ENCODE measurements at places on chromosomes 2 and 18.
A peak's percentile ranks its signal among the peaks of the same experiment; 100 is the strongest.

DNA sequence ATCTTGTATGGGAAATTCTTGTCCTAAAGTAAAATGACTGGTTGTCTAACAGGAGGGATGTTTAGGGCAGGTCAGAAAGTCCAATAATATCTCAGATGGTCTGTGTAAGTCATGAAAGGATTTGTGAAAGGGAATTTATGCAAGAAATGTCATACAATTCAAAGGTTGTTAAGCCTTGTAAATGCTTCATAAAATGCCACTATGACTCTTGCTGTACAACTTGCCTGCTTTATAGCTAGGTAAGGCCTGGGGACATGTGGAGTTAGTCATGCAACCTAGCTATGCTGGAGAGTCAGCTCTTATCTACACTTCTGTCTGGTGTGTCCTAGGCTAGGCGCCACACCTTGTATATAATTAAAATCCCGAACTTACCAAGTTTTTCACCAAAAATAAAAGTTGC lies 36.9 kb upstream of the VWA3B start:
- DNase-seq, result no peak

- DNase-seq, result no peak
Observed at GRCh38 chr2:7011356-7012083, 94.3 kb downstream of the RNF144A start.

- no peak for DNase-seq
Observed at GRCh38 chr18:8625461-8626092, 16.3 kb downstream of the RAB12 start.

DNA sequence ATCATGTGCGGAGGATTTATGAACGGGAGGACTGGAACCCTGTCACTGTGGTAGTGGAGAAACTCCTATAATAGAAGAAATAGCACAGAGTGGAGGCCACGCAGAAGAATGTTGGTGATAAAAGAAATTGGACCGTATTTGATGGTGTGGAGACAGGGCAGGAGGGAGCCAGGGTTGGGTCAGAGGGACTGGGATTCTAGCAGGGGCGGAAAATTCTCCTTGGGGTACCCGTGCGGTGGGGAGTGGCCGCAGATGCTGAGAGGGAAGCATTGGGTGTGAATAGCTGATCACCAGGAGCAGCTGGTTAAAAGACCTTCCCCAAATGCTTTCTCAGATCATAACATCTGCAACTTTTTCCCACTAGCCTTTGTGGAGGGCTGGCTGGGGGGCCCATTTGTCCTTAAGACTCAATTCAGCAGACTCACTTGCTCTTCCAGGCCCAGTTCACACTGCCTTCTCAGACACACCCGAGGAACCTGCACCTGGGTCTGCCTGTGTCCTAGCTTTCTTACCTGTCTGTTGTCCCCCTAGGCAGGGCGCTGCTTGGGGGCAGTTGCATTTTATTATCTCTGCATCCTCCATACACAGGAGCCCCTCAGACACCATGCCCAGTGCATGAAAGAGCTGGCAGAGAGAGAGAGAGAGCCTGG lies 7.1 kb downstream of the SH3BP4 start:
- no peak for DNase-seq

- DNase-seq, result no peak
Observed at GRCh38 chr2:48105848-48106247, 199.6 kb upstream of the FBXO11 start.

DNA sequence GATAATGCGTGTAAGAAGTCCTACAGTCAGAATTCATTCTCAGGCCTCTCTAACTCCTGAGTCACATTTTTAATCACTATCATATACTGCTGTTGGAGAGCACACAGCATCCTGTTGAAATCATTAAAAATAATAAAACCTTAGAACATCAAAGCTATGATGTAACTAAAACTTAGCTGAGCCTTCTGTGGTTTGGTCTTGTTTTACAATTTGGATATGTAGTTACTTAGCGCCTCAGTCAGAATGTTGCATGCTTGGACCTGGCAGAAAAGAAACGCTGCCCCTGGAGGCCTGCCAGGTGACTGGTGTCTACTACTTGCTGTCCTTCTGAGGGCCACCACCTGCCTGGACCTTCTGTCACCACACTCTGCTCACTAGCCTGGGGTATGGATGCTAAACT lies 261.1 kb upstream of the RASGRP3 start:
- no peak for DNase-seq

- no peak for DNase-seq
Observed at GRCh38 chr18:39375066-39375465, 1809.5 kb upstream of the CELF4 start.

DNA sequence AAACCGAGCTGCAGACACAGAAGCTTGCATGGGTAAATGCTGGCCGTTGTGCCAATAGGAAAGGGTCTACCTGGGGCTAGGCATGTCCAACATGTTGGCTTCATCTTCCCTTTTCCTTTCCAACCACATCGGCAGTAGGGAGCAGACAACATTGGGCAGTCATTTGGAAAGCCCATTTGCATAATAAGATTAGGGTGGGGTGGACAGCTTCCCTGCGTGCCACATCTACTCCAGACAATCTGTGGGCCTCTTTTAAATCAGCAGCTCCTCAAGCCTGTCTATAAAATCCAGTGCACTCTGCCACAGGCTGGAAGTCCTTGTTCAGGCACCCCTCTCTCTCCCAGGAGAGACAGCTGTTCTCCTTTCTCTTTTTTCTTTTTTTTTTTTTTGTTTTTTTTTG lies 203.6 kb upstream of the KYNU start:
- DNase-seq, result no peak

DNA sequence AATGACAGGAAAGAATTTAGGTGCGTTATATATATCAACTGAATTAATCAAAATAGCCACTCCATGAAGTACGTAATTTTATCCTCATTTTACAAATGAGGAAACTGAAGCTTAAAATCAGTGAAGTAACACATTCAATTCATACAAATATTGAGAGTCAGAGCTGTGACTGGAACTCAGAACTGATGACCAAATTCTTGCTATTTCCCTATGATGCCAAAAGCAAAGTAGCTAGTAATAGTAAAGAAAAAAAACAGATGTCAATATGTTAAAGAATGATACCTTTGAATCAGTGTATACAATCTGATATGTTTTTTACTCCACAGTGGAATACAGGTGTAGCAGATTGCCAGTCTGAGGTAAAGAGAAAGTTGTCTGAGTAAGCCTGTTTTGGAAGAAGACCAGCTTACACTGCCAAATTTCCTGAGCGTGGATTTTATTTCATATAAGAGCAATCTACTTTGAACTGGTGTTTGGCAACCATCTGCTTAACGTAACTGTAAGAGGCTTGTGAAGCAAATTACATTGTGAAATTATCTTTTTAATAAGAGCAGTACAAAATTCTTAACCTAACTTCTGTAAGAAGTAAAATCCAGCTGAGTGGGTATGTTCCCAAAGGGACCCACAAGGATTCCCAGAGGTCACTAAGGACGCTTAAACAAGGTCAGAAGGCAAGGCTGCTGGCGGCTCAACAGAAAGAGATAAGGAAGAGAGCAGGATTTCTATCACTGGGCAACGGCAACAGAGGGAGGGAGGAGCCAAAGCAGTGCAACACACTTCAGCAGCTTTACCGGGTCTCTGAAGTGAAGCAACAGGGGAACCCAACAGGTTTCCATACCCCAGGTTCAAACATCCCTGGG lies 85.6 kb downstream of the IKZF2 start:
- DNase-seq, result no peak

GRCh38 chr18:23105581-23106219 lies 29.6 kb upstream of the CABLES1 start:
- no peak for DNase-seq

- peak; percentile 31 for DNase-seq
Observed at GRCh38 chr2:55519938-55520885, 694 bp downstream of the CFAP36 start.

- DNase-seq, result no peak
Observed at GRCh38 chr2:97654309-97654708, 8.4 kb downstream of the COX5B start.

GRCh38 chr2:102063487-102063911 lies 71.7 kb downstream of the IL1R2 start:
- no peak for DNase-seq

- no peak for DNase-seq
Observed at GRCh38 chr2:203578759-203579643, 43.9 kb upstream of the RAPH1 start.

DNA sequence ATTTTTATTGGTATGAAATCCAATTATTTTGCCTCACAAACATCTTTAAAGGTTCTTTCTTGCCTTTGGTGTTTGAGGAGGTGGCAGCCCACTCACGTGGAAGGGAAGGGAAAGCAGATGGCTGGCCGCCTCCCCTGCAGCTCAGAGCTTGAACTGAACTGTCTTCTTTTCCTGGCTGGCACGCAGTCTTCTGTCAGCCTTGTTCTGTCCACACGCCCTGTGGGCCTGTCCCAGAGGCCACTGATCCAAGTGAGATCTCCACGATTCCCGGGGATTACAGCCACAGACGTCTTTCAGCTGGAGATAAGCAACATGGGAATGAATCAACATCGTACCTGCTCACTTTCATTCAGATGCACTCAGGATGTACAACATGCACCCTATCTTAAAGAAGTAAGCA lies 73.3 kb downstream of the TMEM18 start:
- no peak for DNase-seq

DNA sequence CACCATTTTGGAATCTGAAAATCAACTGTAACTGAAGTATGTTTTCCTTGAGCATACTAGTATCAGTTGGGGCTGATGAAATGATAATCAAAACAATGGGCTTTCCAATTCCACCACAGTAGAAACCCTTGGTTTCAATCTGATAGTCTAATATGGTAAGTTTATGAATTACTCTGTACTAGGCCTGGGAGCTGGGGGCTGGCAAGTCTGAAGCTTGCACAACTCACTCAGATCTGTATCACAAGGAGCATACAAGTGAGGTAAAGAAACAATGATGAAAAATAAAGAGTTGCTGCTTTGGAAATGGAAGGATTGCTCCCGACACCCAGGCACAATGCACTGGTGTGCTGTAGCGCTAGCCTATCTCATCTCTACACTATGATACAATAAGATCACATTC lies 19.4 kb downstream of the ZEB2 start:
- DNase-seq, result no peak

- no peak for DNase-seq
Observed at GRCh38 chr2:113266431-113266830, 12.3 kb downstream of the PAX8 start.

- no peak for DNase-seq
Observed at GRCh38 chr18:50859793-50860555, 18.9 kb upstream of the ME2 start.

GRCh38 chr2:169221745-169222369 lies 140.5 kb downstream of the LRP2 start:
- DNase-seq, result no peak

DNA sequence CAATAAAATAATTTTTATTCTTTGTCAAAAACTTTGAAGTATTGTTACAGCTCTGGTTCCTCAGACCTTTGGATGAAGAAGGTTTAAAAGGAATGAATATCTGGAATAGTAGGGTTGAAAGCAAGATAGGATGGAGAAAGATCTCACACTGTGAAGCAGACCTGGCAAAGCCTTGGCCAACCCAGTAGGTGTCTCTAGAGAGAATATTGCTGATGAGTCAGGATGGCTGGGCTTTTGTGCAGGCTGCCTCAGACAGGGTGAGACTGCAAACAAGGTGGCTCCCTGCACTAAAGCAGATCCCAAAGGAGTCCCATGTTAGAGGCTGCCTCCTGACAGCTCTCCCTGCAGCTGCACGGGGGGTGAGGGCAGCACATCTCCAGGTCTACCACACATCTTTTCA lies 226.0 kb upstream of the ITGA4 start:
- no peak for DNase-seq

- peak; percentile 41 for DNase-seq
Observed at GRCh38 chr2:96537066-96537733, 648 bp downstream of the ARID5A start.

DNA sequence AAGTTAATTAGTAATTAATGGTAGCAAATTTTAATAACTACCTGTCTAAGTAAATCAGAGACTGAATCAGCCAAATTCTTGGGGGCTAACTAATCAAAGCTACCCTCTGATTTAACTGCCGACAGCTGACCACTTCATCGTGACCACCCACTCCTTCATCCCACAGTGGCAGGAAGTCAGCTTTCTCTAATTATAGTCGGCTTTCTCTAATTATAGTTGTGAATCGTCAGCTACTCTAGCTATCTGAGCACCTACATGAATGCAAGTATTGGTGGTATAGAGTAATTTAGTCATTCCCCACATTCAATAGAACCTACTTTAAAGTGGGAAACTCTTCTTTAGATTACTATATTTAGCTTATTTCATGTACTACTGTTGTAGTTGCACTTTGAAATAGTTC lies 185.5 kb downstream of the PTGR3 start:
- DNase-seq, result no peak
